A549 treated with dexamethasone at 1 μM for 4 hours (cell line): ENCODE measurements at places on chromosomes 16 and 17. TPM values are rescaled to one million over a fixed set of nuclear protein-coding genes. Genes with fewer than 3 reads are reported as not detected.

Gene OTOP3
- not detected in 5 replicates for total RNA-seq

Gene ITGAL
- total RNA-seq, result 0.02 to 0.16 TPM (median 0.11 TPM) in 3 of 5 replicates, not detected in the others

Gene DLG4
- total RNA-seq, result 4.5 to 7.6 TPM (median 6.4 TPM) in 5 replicates

Gene OTOA
- 0.04 to 0.09 TPM (median 0.06 TPM) in 5 replicates for total RNA-seq

Gene ZNF205
- 11.1 to 15.7 TPM (median 14.3 TPM) in 5 replicates for total RNA-seq

Gene PHF12
- total RNA-seq, result 27.2 to 39.1 TPM (median 36.7 TPM) in 5 replicates

Gene PRKCB
- total RNA-seq, result 0.17 to 0.23 TPM (median 0.22 TPM) in 5 replicates

Gene SCGB1C2
- not detected in 5 replicates for total RNA-seq

Gene PCGF2
- total RNA-seq, result 27.1 to 65.8 TPM (median 62.0 TPM) in 5 replicates

Gene RASL10B
- total RNA-seq, result 0.15 to 0.37 TPM (median 0.20 TPM) in 5 replicates

Gene SLC52A1
- total RNA-seq, result 0.34 to 1.0 TPM (median 0.65 TPM) in 5 replicates

Gene KCNJ16
- 0.24 to 0.40 TPM (median 0.28 TPM) in 5 replicates for total RNA-seq
